ENCODE measurements at places on chromosomes 2 and 18. TPM values are rescaled to one million over a fixed set of nuclear protein-coding genes. Genes with fewer than 3 reads are reported as not detected.

Gene LBX2
- total RNA-seq: 1.3 TPM

Gene LAMA1
- total RNA-seq: 10.1 TPM

Gene THSD7B
- total RNA-seq: 0.81 TPM

Gene GALNT13
- total RNA-seq: 0.52 TPM

Gene C2orf15
- total RNA-seq: 2.4 TPM

Gene DIPK1C
- total RNA-seq: not detected
